Liver (tissue), 10 donors: ENCODE measurements at places on chromosomes 6 and 20. TPM values are rescaled to one million over a fixed set of nuclear protein-coding genes. Genes with fewer than 3 reads are reported as not detected.

The C2 gene
- total RNA-seq = 354 TPM

The DNAH8 gene
- under 0.01 TPM for total RNA-seq

DNA sequence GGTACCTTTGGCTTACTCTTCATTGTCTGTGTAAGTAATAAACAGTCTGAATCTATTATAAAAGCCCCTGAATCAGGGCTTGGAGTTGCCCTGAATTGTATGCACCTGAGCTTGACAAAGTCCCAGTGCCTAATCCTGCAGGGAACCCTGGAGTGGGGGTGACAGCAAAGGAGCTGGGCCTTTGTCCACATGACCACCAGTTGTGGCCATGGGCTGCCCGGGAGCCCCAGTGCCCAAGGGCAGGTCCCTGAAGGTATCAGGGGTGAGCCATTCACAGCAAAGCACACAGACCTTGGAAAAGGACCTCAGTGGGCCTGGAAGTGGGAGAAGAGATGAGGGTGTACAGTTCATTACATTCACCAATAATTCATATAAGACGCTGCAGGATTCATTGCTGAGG, 94.2 kb downstream of the BANF2 start:
- H3K36me3 ChIP-seq = no peaks in the 10 kb centered on the region
- H3K4me3 ChIP-seq = no peak overlapping the region
- DNase-seq = no peak

DNA sequence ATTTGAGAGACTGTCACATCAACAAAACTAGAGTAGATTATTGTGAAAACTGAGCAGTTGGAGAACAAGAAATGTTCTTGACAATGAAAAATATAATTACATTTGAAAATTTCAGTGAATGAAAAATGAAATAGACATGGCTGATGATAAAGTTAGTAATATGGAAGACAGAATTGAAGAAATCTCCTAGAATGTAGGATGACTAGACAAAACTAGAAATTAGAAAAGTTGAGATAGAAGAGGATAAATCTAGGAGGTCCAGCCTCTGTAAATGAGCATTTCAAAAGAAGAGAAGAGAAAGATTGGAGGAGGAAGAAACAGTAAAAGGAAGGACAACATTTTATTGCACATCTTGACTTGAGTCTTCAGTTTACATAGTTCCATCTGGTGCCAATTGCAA, 178.7 kb downstream of the NFATC2 start:
- no peak for DNase-seq
- H3K27me3 ChIP-seq = no peaks in the 10 kb centered on the region
- no peak overlapping the region for H3K27ac ChIP-seq
- H3K36me3 ChIP-seq = no peaks in the 10 kb centered on the region
- H3K4me3 ChIP-seq = no peak overlapping the region

The ADGRF4 gene
- total RNA-seq = not detected
